ENCODE measurements at places on chromosomes 1 and 21.

DNA sequence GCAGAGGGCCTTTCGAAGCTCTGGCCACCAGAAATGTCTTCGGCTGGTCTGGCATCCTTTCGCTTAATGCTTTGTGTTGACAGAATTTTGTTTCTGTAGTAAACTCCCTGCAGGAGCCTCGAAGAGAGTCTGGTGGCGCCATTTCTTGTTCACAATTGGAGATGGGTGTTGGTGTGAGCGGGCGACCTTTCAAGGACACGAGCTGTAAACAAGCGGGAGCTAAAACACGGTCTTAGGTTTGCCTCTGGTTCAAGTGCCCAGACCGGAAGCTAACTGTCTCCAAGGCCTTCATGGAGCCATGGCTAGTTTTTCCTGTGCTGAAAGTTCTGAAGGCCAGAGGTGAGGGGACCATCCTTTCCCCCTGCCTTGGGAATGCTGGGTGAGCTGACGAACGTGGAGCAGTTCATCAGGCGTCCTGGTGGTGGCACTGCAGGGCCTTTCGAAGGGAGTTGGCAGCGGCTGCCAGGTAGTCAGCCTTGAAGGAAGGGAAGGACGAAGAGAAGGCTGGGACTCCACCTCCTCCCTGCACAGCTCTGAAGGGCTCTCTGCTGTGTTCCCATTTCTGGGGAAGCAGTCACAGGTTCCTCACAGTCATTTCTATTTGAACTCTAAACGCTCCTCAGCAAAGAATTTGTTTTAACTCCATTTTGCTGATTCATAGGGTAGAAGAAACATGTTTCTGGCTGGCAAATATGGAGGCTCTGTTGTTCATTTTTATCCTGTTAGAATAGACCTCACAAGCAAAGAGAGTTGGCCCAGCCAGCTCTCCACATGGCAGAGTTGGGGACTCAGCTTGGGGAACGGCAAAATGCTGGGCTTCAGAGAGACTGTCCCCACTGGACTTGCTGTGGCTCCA lies 35.2 kb downstream of the URB2 start:
- peak; percentile 60 for DNase-seq

GRCh38 chr1:227768125-227768439 lies 32.8 kb downstream of the SNAP47 start:
- no peak for DNase-seq

- DNase-seq: no peak
Observed at GRCh38 chr1:58356402-58356801, 190.1 kb downstream of the OMA1 start.

DNA sequence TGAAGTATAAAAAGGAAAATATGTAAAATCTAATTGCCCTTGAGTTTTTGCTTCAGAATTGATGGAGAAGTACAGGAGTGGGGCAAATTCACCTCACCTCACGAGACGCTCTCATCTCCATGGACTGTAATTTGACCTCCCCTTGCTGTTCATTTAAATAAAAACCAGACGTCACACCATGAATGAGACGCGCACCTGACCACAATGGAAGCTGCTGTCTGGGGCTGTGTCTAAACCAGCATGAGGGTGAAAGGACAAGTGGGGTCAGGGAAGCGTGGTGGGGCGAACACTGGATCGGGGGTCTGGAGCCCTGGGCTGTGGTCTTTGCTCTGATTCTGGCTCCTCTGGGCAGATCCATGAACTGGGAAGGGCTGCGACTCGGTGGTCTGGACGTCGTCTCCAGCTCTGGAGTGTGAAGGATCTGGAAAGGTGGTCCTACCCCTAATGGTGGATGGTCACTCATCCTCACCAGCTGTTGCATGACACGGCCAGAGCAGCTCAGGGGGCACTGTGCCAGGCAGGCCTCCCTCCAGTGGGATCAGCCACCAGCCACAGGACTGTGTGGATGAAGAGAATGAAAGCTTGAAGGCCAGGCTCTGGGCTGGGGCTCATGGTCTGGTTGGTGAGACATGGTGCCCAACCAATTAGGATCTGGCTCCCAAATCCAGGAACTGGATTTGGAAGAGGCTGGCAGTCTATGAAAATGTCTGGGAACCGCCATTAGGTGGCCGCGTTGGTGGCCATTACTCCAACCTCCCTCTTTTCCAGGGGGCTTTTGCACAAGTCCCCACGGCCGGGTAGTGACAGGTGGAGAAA lies 728.6 kb downstream of the PTPRU start:
- DNase-seq: no peak

DNA sequence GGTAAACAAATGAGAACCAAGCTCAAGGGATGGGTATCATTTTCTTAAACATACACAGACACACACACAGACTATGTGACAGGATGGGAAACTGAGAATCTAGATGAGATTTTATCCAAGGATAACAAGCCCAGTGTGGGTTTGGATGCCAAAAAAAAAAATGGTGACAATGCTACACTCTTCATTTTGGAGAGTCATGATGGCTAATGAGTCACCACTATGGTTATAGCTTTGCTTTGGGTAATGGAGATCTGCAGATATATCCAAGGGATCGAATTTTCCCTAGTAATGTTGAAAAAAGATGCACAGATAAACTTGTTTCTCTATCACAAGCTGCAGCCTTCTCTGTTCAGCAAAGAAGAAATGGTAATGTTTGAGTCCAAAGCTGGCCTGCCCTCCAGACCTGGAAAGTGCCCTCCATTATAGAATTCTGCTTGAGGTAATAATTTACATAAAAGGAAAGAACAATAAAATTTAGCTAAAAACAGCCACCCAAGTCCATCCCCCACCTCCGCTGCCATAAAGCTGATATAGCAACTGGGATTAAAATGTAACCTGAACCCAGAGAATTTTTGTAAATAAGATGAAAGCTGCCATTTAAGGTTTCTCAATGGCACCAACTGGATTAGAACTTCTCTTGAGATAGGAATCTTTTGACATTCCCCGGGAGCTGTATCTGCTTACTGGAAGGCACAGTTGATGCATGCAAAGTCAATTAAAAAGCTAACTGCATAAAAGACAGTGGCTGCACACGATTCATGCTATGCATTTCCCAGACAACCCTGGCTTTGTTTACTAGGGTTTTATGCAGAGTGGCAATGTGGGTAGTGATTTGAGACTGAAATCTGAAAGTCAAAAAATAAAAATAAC lies 395.2 kb upstream of the LYPLAL1 start:
- DNase-seq: no peak

DNA sequence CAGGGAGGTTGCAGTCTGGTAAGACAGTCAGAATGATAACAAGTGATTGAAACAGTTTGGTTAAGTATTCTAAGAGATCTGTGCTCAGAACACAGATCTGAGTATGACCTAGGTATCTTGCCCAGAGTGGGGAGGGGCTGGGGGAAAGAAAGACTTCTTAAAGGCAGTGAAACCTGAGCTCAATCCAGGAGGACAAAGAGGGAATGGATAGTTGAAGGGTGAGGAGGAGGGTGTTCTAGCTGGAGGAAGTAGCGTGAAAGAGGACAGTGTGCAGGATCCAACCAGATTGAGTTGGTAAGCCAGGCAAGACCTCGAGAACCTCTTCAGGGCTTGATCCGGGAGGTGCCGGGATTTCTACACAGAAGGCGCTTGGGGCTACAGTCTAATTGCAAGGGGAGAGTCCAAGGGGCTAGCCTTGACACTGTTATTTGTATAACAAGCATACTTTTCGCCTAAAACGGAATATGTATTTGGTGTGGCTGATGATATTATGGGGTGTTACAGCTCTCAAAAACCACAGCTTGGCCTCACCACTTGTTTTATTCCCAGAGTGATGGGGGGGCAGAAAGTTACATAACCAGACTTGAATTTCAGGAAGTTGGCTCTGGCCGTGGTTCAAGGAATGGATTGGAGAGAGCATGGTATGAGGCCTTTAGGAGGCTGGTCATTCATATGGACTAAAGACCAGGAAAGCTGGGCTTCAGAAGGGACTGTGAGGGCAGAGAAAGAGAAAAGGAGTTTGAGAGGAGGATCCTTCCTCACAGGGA lies 19.1 kb downstream of the RCSD1 start:
- no peak for DNase-seq

DNA sequence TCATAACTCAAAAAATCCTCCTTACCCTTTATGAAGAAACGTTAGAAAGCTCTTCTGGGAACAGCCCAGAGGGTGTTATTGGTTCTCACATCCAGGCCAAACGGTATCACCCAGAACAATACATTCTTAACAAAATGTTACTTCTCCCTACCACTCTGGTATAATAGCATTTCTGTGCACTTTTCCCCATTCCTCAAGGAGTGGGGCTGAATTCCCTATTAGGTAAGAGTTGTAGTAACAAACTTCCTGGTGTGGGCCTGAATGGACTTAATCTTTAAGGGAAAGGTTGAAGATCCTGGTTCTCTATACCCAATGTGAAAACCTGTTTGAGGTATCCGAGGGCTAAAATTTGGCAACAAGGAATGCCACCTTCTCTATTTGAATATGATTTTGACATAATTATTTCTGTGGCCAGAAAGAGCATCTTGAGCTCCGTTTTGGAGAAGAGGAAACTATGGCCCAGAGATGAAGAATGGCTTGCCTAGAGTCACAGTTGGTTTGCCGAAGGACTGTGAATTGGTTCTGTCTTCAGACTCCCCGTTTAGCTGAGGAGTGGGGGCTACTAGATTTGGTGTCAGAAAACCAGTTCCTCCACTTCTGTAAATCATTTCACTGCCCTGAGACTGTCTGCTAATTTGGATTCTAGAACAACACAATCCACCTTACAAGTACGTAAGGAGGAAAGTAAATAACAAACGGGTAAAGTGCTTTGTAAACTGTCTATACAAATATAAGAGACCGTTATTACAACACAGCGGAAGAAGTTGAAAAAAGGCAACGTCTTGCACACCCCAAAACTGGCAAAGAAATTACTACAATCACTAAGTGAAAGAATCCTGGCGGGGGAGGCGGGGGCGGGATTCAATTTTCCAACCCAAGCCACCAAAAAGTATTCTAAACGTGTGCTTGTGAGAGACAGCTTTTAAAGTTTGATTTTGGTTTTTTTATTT lies 2.3 kb downstream of the ANP32E start:
- DNase-seq: peak; percentile 21

DNA sequence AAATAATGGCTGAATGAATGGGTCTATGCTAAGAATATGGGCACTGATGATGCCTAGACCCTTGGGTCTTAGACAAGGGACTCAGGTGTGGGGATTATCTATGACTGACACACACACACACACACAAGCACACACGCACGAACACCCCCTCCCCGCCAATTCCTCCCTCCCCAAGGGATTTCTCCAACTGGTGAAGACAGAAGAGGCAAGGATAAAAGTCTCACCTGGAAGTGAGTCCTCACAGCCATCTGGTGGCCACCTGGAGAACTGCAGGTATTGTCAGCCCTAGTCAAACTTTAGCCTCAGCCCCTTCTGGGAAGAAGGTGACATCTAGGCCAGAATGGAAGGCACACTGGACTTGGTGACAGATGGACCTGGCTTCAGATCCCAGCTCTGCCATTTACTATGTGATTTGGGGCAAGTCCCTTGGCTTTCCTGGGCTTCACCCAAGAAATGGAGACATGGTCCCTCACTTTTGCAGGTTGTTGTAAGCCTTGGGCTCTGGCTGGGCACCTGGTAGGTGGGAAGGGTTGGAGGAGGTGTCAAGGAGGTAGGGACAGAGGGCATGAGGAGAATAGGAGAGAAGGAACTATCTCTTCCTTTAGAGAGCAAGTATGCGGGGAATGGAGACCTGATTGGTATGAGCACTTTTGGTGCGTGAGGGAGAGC lies 4.0 kb upstream of the GPR3 start:
- peak; percentile 38 for DNase-seq

DNA sequence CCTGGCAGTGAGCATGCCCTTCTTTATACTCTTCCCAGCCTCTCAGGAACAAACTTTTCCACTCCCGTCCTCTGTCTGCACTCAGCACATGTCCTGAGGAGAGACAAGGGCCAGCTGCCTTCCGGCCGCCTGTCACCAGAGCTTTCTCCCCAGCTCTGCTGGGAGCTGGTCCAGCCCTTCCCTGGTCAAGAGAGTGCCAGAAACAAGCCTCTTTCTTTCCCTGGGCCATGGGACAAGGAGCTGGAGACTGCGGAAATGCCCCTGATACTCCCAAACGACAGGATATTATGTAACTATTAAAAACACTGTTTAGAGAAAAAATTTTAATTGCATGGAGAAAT lies 10.4 kb downstream of the LAMB3 start:
- DNase-seq: no peak

DNA sequence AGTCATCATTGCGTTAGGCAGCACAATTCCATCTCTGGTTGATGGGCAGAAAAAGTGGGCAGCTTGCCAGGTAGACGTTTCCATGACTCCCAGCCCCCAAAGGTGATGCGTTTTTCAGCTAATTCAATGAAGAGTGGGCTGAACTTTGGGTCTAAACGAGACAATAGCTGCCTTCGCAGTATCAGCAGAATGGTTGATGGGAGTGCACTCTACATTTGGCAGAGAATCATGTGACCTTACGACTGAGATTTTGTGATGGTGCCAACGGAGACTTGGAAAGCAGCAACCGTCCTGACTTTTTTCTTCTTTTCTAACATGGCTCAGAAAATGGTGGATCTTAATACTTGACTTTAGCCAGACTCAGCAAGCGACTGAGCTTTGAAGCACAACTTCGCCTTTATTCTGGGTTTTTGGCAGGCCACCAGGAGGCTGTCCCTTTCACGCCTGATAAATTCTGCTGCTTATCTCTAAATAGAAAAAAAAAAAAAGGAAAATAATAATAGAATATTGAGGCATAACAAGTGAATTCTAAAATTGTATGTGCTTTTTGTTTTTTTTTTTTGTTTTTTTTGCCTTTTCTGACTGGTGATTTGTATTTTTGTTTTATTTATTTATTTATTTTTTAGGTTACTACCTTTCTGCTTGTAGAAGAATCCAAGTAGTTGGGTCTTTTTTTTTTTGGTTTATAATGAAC lies 804.8 kb downstream of the USP25 start:
- DNase-seq: peak; percentile 57

GRCh38 chr21:33063375-33063883 lies 6.5 kb upstream of the OLIG1 start:
- no peak for DNase-seq

DNA sequence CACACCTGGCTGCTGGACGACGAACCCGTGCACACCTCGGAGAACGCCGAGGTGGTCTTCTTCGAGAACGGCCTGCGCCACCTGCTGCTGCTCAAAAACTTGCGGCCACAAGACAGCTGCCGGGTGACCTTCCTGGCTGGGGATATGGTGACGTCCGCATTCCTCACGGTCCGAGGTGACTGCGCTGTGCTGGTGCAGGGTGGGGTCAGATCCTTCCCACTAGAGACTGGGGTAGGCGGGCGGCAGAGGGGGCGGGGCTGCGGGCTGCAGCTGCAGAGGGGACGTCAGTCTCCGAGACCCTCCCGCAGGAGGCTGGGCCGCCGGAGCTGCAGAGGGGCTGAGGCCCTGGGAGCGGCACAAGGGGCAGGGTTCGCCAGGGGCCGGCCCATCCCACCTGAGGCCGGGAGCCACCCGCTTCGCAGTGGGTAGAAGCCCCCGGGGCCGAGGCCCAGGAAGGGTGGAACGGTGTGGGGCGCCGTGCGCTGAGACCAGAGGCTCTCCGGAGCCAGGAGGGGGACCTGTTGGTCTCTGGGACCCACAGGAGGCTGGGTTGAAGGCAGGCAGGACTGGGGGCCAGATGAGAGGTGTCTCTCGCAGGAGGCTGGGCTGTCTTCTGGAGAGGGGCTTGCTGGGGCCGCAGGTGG lies 90.6 kb downstream of the TRIM11 start:
- no peak for DNase-seq
